ENCODE measurements at places on chromosomes 5 and 9. TPM values are rescaled to one million over a fixed set of nuclear protein-coding genes. Genes with fewer than 3 reads are reported as not detected.

Gene NPDC1
- 23.8 TPM for total RNA-seq

- no peak for DNase-seq
Observed at GRCh38 chr9:107024193-107024592, 161.2 kb downstream of the ZNF462 start.

GRCh38 chr9:21656776-21657674 lies 145.4 kb upstream of the MTAP start:
- peak; percentile 99 for DNase-seq

DNA sequence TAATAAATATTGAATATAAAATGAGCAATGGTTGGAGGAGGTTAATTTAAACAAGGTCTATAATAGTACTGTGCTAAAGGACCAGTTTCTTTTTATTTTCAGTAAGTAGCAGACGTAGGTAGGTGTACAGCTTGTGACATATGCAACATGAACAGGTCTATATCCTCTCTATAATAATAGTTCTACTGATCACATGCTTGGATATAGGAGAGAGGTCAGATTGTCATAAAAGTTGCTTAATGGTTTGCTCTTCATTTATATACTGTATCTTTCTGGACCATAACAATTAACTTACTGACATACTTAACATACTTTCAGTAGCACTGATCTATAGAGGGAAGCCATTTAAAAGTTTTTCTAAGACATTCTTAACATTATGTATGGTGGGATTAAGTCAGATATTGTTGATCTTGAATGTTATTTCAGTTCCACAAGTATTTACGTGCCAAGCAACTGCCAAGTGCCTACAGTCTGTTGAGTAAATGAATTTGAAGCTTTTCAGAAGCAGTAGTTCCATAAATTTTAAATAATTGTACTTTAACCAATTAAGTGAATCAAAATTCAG lies 68.0 kb downstream of the DENND4C start:
- no peak for DNase-seq

- DNase-seq: no peak
Observed at GRCh38 chr9:93225417-93225816, 41.5 kb downstream of the WNK2 start.

DNA sequence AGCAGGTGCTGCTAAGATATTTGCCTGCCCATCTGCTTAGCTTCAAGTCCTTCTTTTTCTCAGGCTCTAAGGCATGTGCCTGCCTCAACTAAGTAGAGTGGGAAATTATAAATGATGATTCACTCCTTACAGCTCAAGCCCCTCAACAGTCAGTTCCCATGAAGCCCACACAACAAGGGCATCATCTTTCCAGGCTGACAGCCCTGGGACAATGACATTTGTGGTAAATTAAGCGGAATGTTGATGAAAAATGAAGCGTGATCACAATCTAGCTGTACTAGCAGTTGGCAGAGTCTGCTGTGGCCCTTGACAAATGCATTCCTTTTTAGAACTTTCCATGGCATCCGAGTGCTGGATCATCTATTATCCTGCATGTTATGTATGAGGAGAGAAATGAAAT lies 548.6 kb downstream of the KIF4B start:
- no peak for DNase-seq

DNA sequence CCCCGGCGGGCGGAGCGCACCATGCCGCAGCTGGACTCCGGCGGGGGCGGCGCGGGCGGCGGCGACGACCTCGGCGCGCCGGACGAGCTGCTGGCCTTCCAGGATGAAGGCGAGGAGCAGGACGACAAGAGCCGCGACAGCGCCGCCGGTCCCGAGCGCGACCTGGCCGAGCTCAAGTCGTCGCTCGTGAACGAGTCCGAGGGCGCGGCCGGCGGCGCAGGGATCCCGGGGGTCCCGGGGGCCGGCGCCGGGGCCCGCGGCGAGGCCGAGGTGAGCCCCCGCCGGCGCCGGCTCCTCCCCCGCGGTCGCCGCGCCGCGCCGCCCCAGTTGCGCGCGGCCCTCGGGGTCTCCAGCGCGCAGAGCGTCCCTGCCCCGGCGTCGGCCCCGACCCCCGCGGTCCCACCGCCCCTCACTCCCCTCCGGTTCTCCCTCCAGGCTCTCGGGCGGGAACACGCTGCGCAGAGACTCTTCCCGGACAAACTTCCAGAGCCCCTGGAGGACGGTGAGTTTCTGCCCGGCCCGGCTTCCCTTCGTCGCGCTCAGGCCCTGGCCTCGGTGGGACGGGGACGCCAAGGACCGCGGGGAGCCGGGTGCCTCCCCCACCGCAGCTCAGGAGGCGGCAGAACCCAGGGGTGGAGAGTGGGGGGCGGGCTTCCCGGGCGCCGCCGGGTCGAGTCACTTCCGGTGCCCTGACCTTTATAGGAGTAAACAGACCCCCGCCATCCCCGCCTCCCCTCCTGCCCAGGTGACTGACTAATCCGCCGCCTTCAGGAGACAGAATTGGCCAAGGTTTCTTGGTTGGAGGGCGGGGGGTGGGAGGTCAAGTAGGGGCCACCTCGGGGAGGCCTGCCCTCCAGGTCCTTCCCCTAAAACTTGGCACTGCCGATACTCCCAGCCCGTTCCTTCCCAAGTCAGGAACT lies 665 bp downstream of the TCF7 start:
- no peak for DNase-seq

DNA sequence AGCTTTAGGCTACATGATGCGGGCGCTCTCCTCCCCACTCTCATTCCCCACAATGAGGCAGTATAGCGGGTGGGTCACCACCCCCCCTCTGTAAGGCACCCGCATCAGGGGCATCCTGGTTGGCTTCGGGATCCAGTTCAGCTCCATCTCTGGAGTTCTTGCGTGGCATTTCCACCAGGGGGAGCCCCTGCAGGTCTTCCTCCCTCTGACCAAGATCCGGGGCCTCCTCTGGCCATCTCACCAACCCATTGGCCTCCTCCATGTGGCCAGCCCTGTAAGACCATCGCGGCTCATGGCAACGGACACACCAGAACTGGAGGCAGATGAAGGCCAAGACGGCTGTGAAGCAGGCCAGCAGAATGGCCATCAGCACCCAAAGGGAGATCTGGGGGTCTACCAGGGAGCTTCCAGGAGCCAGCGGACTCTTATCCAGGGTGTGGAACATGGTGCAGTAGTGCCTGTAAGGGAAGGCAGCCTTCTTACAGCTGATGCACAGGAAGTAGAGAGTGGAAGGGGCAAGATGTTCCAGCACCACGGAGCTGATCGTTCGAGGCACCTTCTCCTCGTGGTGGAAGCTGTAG lies 77.0 kb downstream of the CYFIP2 start:
- DNase-seq: peak; percentile 22

DNA sequence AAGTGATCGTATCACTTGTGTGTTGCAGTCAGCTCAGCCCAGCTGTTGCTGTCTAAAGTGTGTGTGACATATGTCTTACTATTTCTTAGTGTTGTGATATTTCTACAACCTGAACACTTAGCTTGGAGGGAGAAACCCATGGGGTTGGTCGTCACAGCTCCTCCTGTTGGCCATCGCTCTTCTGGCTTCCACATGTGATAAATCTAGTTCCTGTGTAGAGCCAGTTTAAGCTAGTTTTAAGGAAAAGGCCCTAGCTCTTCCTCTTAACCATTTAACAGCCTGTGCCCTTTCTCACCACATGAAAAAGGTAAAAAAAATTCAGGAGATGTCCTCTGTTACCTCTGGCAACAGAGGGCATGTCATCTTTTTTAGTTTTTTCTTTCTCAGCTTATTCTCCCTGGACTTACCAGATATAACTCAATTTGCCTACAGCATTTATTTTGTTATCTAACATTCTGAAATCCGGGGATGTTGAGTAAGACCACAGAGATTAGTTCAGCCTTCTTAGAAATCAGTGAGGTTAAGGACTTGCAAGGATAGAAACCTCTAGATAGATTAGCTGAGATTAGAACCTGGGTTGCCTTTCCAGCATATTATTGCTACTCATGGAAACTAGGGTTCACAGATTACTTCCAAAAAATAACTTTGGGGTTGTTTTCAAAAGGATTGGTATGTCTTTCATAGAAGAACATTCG lies 100.4 kb downstream of the GAPVD1 start:
- peak; percentile 13 for DNase-seq

DNA sequence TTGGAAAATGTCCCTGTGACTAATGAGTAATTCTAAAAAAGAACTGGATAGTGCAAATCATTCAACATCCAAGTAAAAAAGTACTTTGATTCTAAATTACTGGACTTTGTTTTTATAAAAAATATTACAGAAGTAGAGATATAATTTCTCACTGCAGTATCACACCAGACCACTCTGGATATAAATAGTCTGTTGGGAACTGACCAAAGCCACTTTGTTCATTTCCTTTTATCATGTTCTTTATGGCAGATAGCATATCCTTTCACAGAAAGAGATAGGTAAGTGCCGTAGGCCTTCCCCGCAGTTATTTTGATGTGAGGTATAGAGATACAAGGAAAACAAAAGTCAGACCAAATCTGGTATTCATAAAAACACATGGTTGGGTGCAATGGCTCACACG lies 827.4 kb upstream of the GRAMD2B start:
- no peak for DNase-seq

DNA sequence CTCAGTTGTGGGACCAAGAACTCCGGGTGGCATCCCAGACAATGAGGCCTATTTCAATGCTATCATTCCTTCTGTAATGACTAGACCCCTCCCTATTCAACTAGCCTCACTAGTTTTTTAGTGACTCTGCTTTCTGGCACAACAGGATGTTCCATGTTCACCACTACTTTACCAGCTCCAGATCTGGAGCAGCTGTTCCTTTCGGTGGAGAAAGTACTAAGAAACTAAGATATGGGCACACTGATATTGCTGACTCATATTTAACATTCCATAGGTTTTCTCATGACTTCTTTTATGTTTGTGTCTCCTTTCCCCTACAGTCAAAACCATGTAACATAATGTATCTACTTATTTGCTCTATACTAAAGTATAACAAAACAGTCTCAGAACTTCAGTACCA lies 24.1 kb downstream of the IL33 start:
- peak; percentile 48 for DNase-seq

DNA sequence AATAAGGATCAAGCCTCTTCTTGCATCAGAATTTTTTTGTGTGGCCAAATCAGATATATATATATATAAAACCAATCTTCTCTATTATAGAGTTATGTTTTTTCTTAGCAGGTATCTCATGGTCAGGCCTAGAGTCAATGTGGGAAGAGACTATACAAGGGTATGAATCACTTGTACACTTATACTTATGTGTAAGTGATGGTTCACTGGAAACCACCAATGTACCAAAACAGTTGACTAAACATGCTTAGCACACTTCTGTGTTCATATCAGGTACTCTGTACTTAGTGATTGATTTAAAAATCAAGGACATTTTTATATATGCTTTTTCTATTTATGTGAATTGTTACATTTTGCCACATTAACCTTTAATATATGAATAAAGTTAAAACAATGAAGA lies 92.6 kb downstream of the CWC27 start:
- no peak for DNase-seq

GRCh38 chr9:77640741-77641580 lies 7.2 kb downstream of the GNA14 start:
- DNase-seq: no peak

DNA sequence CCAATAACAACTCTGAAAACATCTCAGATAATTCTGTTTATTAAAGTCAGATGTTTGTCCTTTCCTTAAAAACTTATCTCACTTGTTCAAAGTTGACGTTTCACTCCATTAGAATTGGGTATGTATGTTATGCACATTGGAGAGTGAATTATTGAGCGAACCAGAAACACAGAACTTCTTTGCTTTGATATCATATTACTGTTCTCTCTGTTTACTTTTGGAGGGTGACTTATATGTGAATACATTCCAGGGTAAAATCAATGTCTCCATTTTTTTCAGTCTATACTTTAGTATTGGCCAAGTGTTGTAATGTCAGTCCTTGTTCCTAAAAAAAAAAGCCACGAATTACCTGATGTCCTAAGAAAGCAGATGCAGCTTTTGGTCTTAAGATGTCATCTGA lies 307.4 kb downstream of the CSNK1G3 start:
- DNase-seq: no peak

DNA sequence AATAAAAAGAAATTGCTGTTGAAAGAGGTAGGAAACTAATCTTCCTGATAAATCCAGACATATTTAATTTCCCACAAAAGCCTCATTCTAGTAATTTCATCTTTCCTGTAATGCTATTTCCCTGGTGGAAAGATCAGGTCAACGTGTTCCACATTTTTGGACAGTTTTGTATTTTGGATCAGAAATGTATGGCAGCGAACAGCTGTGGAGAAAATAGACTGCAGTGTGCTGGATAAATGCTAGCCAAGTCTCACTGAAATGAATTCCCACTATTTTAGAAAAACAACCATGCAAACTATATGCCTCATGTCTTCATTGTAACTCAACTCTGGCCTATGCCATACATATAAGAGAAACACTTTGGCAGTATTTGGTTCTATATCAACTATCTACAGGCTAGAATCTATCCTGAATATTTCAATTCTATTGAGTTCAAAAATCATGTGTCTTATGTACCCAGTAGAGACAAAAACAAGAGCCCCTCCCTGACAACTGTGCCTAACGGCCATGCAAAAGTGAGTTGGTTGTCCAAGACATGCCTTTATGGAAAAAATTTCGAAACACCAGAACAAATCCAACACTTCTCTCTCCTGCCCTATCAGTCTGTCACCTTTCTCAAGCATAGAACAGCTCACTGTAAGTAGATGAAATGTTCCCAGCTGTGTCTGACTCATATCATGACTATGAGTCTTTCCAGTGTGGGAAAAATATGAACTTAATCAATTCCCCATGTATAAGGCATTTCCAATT lies 191.3 kb upstream of the NREP start:
- peak; percentile 97 for DNase-seq

GRCh38 chr5:179816796-179817469 lies 3.8 kb upstream of the SQSTM1 start:
- DNase-seq: no peak

DNA sequence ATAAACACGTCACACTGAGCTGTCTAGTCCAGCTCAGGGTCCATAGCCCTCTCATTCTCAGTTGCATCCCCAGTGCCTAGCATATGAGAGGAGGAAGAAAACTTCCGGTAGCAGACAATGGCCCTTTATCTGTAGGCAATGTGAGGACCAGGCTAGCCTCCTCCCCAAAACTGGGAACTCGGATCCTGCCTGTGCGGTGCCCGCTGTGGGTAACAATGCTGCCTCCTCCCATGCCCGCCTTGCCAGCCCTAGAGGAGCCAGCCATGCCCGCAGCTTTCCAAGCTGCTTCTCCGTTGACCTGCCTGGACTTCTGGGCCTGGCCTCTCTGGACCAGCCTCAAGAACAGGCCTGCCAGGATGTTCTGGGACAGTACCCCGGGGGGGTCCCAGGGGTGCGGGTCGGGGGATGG lies 74.6 kb upstream of the ORM1 start:
- no peak for DNase-seq

GRCh38 chr9:91134608-91135007 lies 227.1 kb downstream of the AUH start:
- DNase-seq: no peak

GRCh38 chr5:173928871-173929574 lies 40.9 kb downstream of the CPEB4 start:
- DNase-seq: no peak

- DNase-seq: no peak
Observed at GRCh38 chr5:158792976-158793375, 306.7 kb downstream of the EBF1 start.

DNA sequence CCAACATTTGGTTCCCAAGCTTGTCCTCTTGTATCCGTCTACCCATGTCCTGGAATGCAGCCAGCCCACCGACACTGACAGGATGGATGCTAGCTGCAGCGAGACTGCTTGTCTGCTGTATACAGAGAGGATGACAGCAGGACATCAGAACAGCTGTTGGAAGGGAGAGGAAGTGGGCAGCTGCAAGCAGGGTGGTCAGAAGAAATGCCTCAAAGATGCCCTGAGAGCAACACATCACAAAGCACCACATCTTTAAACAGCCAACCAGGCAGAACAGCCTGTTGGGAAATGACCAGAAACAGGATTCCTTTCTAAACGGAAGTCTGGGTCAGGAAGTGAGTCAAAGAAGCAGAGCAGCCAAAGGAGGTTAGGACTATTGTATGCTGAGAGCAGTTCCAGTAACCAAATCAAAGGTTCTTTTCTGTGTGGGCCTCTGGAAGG lies 219.1 kb downstream of the NDUFS4 start:
- DNase-seq: peak; percentile 76
